ENCODE measurements at places on chromosomes 11 and 22.

DNA sequence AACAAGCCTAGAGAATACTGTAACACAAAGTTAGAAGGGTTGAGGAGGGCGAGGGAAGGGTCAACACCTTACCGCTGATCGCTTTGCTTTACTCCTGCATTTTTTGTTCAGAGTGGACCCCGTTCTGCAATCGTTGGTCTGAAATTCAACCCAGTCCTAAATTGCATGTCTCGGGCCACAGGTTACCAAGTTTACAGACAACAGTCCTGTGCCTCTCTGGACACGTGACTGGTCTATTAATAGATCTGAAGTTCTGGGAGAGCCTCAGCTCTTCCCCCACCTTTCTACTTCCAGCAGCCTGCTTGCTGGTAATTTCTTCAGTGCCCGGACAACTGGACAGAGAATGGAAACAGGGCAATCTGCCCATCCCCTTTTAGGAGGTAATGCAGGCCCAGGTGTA, 74.2 kb downstream of the STIM1 start:
- no peak for DNase-seq

GRCh38 chr11:121141066-121141465, 40.0 kb downstream of the TECTA start:
- no peak for DNase-seq

- DNase-seq = no peak
Measured at GRCh38 chr11:112615238-112615637, 346.0 kb upstream of the NCAM1 start.

DNA sequence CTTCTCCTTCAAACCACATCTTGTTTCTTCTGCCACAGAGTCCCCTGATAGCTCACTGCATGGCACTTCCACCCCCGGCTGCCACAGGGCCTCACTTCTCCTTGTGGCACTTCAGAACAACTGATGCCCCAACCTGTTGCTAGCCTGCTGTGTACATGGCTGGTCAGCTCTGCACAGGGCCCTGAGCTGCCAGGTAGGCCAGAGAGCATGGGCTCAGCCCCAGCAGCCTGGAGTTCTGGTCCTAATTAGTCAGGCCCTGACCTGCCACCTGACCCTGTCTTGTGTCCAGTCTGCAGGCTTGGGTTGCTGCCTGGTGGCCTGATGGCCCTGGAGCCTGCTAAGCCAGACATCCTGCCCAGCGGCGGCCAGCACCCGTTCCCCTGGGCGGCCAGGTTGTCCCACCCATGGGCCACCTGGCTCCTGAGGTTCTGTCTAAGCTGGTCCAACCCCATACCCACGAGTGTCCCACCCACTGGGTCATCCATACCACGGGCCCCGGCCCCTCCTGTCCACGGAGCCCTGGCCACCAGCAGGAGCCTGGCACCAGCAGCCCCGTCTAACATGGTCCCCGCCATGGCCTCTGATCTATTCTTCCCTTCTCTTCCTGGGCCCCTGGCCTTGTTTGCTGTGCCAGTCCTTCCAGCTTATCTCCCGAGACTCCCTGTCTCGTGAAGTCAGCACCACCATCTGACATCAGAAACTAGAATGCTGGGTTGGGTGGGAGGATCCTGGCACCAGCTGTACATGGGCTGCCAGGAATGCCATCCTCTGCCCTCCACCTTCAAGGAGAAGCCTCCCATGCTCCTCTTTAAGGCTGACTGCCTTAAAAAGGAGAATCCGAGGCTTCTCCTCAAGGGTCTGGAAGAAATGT, 3.1 kb upstream of the CERK start:
- no peak for DNase-seq

- DNase-seq = no peak
Measured at GRCh38 chr11:116576526-116576925, 196.3 kb downstream of the BUD13 start.

- DNase-seq = no peak
Measured at GRCh38 chr11:63552921-63553320, 10.3 kb downstream of the PLAAT2 start.

DNA sequence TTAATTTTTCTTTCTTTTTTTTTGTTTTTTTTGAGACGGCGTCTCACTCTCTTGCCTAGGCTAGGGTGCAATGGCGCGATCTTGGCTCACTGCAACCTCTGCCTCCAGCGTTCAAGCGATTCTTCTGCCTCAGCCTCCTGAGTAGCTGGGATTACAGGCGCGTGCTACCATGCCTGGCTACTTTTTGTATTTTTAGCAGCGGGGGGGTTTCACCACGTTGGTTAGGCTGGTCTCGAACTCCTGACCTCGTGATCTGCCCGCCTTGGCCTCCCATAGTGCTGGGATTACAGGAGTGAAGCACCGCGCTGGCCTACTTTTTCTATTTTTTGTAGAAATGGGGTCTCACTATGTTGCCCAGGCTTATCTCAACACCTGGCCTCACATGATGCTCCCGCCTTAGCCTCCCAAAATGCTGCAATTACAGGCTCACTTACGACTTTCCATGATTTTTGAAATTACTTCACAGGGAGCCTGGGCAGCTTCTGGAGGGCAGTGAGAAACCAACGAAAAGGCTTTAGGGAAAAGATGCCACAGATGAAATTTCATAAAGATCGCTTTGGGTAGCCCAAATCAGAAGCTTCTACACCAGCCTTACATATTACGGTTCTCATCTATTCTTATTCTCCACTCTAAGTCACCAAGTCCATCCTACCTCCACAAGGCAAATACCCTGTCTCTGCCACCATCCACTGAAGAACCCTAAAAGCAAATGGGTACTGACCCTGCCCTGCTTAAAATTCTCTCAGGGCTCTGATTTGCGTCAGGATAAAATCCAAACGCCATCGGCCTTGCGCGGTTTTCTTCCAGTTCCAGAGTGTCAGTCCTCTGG, 866 bp upstream of the RRM1 start:
- DNase-seq = no peak

DNA sequence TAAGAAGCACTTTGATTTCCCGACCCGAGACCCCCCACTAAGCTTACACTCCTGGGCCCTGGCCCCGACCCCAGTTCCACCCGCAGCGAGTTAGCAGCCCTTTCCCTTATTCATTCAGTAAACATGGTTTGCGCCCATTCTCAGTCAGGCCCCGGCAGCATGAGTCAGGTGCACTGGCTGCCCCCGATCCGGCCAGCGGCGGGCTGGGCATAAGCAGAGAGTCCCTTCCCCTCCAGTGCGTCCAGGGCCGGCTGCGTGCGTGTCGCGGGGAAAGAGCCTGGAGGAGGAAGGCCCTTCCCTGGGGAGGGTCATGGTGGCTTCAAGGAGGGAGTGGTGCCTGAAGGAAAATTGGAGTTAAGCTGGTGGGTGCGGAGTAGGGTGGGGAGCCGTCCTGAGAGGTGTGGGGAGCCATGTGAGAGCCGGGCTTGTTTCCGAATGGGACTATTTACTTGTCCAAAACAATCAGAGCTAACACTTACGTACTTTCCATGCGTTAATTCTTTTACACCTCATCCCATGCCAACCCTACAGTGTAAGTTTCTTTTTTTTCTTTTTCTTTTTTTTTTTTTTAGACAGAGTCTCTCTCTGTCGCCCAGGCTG, 657 bp downstream of the IGHMBP2 start:
- DNase-seq = no peak

DNA sequence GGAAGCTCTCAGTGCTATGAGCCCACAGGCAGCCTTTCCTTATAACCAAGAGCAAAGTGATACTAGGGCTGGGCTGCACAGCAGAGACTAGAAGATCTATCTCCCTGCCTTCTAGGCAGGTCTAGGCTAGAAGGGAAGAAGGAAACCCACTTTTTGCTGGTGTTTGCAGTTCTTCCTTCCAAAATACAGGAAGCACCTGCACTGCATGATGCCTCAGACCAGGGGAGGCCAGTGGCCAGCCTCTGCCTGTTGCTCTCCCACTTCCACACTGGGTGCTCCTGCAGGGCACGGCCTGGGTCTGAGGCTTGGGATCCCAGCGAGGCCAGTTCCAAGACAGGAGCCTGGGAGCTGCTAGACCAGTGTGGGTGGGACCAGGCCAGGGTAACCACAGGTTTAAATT, 6.0 kb upstream of the UCP3 start:
- no peak for DNase-seq

- no peak for DNase-seq
Measured at GRCh38 chr22:30823015-30823370, 128.3 kb downstream of the OSBP2 start.

GRCh38 chr11:18091731-18092130, 14.2 kb downstream of the SAAL1 start:
- DNase-seq = no peak

- no peak for DNase-seq
Measured at GRCh38 chr22:17057959-17058814, 26.6 kb upstream of the IL17RA start.

DNA sequence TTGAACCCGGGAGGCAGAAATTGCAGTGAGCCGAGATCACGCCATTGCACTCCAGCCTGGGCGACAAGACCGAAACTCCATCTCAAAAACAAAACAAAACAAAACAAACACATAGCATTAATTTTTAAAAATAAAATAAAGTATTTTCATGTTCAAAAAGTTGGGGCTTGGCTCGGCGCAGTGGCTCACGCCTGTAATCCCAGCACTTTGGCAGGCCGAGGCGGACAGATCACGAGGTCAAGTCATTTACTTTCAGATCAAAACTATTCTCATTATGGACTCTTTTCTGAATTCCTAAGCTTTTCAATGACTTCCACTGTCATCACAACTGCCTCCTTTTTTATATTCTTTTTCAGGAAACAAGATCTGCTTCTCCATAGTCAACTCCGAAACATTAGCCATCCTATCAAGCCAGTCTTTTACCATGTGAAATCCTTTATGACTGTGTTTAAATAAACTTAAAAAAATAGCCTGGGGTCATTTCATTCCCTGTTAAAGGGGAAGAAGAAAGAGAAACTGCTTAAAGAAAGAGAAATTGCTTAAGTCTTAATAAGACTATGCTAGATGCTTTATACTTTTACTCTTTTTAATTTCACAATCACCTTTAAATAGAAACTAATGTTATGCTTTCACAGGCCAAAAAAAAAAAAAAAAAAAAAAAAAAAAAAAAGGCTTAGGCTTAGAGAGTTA, 13.1 kb upstream of the CHRNA10 start:
- DNase-seq = no peak

DNA sequence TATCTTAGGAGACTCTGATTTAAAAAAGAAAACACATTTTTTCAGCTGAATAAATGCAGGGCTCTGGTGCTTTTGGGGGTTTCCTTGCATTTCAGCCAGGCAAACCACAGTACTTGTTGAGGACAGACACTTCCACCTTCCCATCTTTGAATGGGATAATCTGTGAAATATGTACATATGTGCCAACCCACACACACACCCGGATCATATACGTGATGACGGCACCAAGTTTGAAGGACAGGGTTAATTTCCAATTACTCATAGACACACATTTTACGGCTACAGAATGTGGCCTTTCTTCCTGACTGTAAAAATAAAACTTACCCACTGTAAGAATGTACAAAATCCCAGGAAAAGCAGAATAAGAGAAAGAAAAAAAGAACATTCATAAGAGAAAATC, 104.4 kb downstream of the MPPED2 start:
- DNase-seq = no peak

DNA sequence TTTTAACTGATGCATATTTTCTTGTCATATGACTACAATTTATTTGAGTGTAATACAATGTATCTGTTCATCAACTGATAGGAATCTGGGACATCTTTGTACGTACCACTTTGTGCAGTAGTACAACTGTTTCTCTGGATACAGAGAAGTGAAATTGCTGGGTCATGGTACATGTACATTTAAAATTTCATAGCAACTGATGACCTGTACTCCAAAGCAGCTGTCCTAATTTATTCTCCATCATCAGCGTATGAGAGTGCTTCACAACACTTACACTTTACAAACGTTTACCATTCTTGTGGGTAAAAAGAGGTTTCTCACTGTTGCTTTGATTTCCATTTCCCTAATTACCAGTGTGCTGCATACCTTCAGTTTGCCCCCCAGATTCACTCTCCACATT, 552.8 kb upstream of the CADM1 start:
- DNase-seq = no peak

DNA sequence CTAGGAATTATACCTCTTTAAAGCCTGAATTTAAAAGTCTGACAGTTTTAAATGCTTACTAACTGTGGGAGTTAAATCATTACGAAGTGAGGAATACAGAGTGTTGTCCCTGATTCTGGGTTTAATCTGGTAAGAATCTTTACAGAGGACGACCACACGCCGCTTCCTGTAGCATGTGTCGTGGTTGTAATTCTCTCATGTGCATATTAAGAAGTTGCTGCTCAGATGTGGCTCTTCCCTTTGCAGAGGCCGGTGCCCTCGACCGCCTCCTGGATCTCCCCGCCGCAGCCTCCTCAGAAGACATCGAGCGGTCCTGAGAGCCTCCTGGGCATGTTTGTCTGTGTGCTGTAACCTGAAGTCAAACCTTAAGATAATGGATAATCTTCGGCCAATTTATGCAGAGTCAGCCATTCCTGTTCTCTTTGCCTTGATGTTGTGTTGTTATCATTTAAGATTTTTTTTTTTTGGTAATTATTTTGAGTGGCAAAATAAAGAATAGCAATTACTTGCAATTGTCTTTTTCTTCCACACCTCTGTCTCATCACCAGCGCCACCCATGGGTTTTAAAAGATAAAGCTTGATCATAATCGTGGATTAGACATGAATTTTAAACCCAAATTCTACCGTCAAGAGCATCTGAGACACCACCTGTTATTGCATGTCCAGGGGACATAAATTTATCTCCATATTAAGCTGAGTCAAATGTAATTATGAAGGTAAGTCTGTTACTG, 6.5 kb downstream of the GAL start:
- no peak for DNase-seq
